PC-3 (cell line): ENCODE measurements at places on chromosomes 2 and 18. TPM values are rescaled to one million over a fixed set of nuclear protein-coding genes. Genes with fewer than 3 reads are reported as not detected.
A peak's percentile ranks its signal among the peaks of the same experiment; 100 is the strongest.

- peaks cover 22% of the 10 kb centered on the region for H3K4me1 ChIP-seq
- no peaks in the 10 kb centered on the region for H3K36me3 ChIP-seq
- no peaks in the 10 kb centered on the region for H3K27me3 ChIP-seq
- H3K4me3 ChIP-seq: no peak overlapping the region
Measured at GRCh38 chr2:188327518-188328213, 36.0 kb downstream of the GULP1 start.

DNA sequence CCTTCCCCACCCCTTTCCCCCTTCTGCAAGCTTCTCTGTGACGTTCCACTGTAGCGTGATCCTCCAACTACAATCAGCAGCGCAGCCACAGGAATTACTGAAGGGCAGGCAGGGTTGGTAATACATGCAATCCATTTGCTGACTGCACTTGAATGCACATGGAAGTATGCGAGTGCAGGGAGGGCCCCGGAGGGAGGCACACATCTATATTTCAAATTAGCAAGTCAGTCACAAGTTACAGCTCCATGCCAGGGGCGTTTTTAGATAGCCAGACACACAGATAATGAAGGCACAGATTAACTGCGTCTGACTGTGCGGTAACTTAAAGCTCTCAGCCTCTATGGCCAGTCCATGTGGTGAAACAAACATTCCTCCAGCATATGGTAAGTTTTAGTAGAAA, 209.2 kb upstream of the GATA6 start:
- DNase-seq: no peak
- no peak overlapping the region for H3K4me3 ChIP-seq
- H3K36me3 ChIP-seq: no peaks in the 10 kb centered on the region

Gene CYP27C1
- 0.36 and 1.2 TPM in 2 replicates for total RNA-seq

DNA sequence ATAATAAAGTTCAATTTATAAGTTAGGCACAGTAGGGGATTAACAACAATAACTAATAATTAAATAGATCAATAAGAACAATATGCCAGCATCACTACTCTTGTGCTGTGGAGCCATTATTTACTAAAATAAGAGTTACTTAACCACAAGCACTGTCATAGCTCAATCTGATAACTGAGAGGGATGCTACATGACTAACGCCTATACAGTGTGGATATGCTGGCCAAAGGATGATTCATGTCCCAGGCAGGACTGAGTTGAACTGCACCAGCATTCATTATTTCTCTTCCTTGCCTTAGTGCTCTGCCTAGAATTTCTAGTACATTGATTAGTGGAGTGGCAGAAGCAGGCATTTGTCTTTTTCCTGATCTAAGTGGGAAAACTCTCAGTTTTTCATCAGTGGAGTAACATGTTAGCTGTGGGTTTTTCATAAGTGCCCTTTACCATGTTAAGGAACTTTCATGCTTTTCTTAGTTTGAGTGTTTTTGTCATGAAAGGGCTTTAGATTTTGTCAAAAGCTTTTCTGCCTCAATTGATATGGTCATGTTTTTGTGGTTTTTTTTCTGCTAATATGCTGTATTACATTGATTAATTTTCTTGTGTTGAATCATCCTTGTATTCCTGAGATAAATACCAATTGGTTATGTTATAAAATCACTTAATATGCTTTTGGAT, 21.7 kb downstream of the KIAA1328 start:
- no peaks in the 10 kb centered on the region for H3K27me3 ChIP-seq
- DNase-seq: peak; percentile 64
- H3K36me3 ChIP-seq: no peaks in the 10 kb centered on the region
- no peak overlapping the region for H3K27ac ChIP-seq
- peaks cover 5% of the 10 kb centered on the region for H3K4me1 ChIP-seq
- H3K4me3 ChIP-seq: no peak overlapping the region

Gene ANKRD23
- total RNA-seq: 4.0 and 8.2 TPM in 2 replicates

DNA sequence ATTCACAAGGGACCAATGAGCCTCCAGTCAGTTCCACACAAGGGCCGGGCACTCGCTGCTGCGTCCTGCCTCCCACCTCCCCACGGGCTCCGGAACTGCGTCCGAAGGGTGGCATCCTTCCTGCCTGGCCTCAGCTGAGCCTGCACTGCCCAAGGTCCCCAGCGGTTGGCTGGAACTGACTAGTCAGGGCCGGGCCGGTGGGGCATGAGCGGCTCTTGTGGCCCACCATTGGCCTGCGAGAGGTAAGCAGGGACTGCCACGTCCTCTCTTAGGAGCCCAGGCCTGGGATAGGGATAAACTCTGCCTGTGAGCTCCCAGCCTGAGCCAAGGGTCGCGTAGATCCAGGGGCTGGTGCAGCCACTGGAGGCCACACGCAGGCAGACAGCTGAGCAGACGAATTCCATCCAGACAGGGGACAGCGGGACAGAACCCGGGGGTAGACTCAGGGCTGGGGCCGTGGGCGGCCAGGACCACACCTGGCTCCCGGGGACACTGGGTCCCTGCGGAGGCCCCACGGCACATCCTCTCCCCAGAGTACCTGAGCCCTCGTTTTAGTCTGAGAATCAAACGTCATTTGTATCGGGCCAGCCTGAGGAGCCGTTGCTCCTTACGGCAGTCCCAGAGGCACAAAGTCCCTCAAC, 148.4 kb downstream of the ZNF516 start:
- no peaks in the 10 kb centered on the region for H3K36me3 ChIP-seq
- no peak overlapping the region for H3K4me3 ChIP-seq
- peaks cover 4% of the 10 kb centered on the region; the same call in 1 of the 2 replicates for H3K4me1 ChIP-seq
- DNase-seq: no peak
- H3K27me3 ChIP-seq: no peaks in the 10 kb centered on the region
- no peak overlapping the region for H3K27ac ChIP-seq

DNA sequence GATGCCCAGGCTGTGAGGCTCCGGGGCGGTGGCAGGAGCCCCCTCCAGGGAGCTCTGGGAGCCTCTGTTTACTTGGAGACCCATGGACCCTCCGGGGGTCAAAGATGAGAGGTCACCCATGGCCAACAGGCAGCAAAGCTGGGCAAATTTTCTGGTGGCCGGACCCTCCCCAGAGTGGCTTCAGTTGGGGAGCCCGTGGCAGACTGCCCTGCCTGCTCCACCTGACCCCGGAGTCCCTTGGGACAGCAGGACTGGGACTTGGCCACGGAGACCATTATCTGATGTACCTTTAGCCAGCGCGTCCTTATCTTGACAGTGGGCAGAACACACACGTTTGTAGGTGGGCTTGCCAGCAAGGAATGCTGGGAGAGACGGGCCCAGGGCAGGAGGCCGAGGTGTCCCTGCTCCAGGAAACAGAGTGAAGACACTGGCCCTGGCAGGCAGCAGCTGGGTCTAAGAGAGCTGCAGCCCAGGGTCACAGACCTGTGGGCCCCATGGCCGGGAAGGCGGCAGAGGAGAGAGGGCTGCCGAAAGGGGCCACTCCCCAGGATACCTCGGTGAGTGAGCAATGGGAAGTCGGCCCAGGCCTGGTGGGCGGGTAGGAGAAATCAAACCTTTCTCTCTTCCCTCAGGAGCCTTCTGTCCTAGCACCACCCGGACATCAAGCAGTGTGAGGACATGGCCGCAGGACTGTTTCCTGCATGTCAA, at the start of the genes ABCG5 and ABCG8:
Gene ABCG5 (minus strand): TSS at position 280 of the 708 bp plus-strand sequence. CDS start 160 bp downstream, at position 120.
Gene ABCG8 (plus strand): TSS at position 412 of the 708 bp plus-strand sequence. CDS start 83 bp downstream, at position 495.
- H3K36me3 ChIP-seq: no peaks in the 10 kb centered on the region
- H3K27me3 ChIP-seq: no peaks in the 10 kb centered on the region
- DNase-seq: no peak
- H3K4me1 ChIP-seq: no peaks in the 10 kb centered on the region

DNA sequence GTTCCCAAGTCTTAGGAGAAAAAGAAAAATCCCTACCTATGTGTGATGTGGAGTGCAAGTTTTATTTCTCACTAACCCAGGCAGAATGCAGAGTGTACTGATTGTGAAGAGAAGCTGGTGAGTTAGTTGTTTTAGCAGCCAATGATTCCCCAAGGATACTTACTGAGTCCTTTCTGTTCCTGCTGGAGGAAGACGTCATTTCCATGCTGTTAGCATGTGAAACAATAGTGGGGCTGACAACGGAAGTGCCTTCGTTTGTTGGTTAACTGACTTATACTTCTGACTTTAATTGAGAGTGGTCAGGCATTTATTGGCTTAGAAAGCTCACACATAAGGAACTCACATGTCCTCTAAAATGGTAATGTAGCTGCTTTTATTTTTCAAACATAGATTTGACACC, 180.6 kb downstream of the MC4R start:
- no peaks in the 10 kb centered on the region for H3K4me1 ChIP-seq
- H3K4me3 ChIP-seq: no peak overlapping the region
- DNase-seq: no peak
- H3K27me3 ChIP-seq: no peaks in the 10 kb centered on the region
- H3K36me3 ChIP-seq: no peaks in the 10 kb centered on the region
- no peak overlapping the region for H3K27ac ChIP-seq

- H3K36me3 ChIP-seq: no peaks in the 10 kb centered on the region
- no peak overlapping the region for H3K4me3 ChIP-seq
- DNase-seq: no peak
- H3K4me1 ChIP-seq: peaks cover 9% of the 10 kb centered on the region
- no peaks in the 10 kb centered on the region for H3K27me3 ChIP-seq
Measured at GRCh38 chr2:43206602-43207001, 19.8 kb downstream of the ZFP36L2 start.
